ENCODE measurements at places on chromosomes 5 and 9. TPM values are rescaled to one million over a fixed set of nuclear protein-coding genes. Genes with fewer than 3 reads are reported as not detected.

GRCh38 chr5:5770825-5771224 is 348.3 kb downstream of the ICE1 start:
- no peaks in the 10 kb centered on the region for H3K4me1 ChIP-seq
- no peak for DNase-seq
- no peak overlapping the region for H3K4me3 ChIP-seq
- no peak overlapping the region for H3K27ac ChIP-seq
- H3K36me3 ChIP-seq = no peaks in the 10 kb centered on the region

- H3K27ac ChIP-seq = no peak overlapping the region
- DNase-seq = no peak
- no peaks in the 10 kb centered on the region for H3K36me3 ChIP-seq
- H3K4me1 ChIP-seq = no peaks in the 10 kb centered on the region
Observed at GRCh38 chr5:44506561-44506960, 117.3 kb upstream of the FGF10 start.

GRCh38 chr5:167463939-167464338 is 827.5 kb upstream of the WWC1 start:
- DNase-seq = no peak
- H3K4me3 ChIP-seq = no peak overlapping the region
- no peaks in the 10 kb centered on the region for H3K27me3 ChIP-seq
- no peaks in the 10 kb centered on the region for H3K36me3 ChIP-seq

Gene CBY3
- polyA plus RNA-seq = not detected

Gene LRRC26
- not detected for polyA plus RNA-seq

Measured in CD8-positive, alpha-beta memory T cell (primary cell).